Thymus (tissue), 14 donors: ENCODE measurements at places on chromosomes 13 and 19. TPM values are rescaled to one million over a fixed set of nuclear protein-coding genes. Genes with fewer than 3 reads are reported as not detected.

GRCh38 chr13:91001371-91001770 lies 346.1 kb upstream of the MIR17HG start:
- no peak for DNase-seq
- no peak overlapping the region for H3K4me3 ChIP-seq
- H3K4me1 ChIP-seq, result no peaks in the 10 kb centered on the region
- no peak overlapping the region for H3K27ac ChIP-seq

SIGLEC9 gene
- total RNA-seq, result 1.9 TPM

DNA sequence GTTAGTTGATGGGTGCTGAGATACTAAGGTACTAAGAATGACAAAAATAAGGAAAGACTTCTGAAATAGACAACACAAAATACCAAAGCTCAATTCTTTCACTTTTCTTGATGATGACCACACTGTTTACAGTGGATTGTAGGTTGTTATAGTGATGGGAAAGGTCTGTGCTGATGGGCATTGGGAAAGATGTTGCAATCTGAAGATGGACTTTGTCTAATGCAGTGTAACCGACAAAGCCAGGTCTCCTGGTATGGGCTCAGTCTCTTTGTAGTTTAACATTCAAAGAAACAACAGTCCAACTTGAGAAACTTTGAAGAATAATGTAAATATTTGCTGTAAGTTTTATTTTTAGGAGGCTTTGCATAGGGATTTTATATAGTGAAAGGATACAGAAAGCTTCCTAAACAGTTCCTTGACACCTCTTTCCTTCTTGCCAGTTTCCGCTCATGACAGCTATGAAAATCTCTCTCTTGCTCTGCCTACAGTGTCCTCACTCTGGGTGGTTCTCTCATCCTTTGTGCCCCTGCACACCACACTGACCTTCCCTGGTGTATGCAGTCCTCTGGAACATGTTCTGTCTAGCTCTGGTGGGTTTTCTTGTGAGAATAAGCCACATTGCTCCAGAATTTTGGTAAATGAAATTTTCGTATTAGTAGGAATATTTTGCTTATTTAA lies 172.2 kb downstream of the KCNRG start:
- H3K4me3 ChIP-seq, result no peak overlapping the region
- no peaks in the 10 kb centered on the region for H3K27me3 ChIP-seq
- no peaks in the 10 kb centered on the region for H3K36me3 ChIP-seq
- no peaks in the 10 kb centered on the region for H3K4me1 ChIP-seq
- no peak for DNase-seq

LRRC63 gene
- total RNA-seq, result 1.2 TPM

KLK6 gene
- 0.24 TPM for total RNA-seq

DNA sequence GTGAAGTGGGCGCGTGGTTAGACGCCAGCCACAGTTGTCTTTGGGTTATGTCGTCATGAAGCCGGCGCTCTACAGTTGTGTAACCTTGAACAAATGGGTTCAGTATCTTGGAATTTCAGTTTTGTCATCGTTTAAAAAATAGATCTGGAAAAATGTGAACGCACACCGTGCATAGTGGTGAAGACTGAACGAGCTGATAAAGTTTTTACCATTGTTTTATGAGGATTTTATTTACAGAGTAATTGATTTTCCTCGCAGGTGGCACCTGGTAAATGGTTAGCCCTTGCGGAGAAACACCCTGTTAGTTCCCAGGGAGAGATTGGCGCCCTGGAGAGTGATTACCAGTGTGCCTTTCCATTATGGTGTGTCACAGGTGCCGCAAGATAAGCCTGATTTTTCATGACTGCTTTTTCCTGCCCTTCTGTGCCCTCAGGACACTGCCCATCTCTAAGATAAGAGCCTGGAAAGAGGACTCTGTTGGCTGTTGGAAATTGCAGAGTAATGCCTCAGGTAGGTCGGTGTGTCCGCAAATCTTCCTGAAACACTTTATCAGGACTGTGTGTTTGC lies 577 bp downstream of the ZNF181 start:
- DNase-seq, result peak; percentile 30
- H3K27me3 ChIP-seq, result no peaks in the 10 kb centered on the region
- peaks cover 11% of the 10 kb centered on the region for H3K36me3 ChIP-seq

ZNF416 gene
- total RNA-seq, result 7.1 TPM

GRCh38 chr19:41726493-41726892 lies 18.1 kb downstream of the CEACAM5 start:
- no peaks in the 10 kb centered on the region for H3K36me3 ChIP-seq
- H3K27me3 ChIP-seq, result peaks cover 2% of the 10 kb centered on the region
- DNase-seq, result no peak
- no peak overlapping the region for H3K4me3 ChIP-seq
- no peaks in the 10 kb centered on the region for H3K4me1 ChIP-seq
- no peak overlapping the region for H3K27ac ChIP-seq

GRCh38 chr19:40740747-40741146 lies 9.5 kb downstream of the ACTMAP start:
- peaks cover 39% of the 10 kb centered on the region for H3K36me3 ChIP-seq
- no peak overlapping the region for H3K4me3 ChIP-seq
- DNase-seq, result no peak
- H3K4me1 ChIP-seq, result no peaks in the 10 kb centered on the region
- no peaks in the 10 kb centered on the region for H3K27me3 ChIP-seq
- no peak overlapping the region for H3K27ac ChIP-seq

- no peaks in the 10 kb centered on the region for H3K27me3 ChIP-seq
- peak; percentile 77 for DNase-seq
- H3K4me3 ChIP-seq, result no peak overlapping the region
- peaks cover 23% of the 10 kb centered on the region for H3K4me1 ChIP-seq
- H3K36me3 ChIP-seq, result no peaks in the 10 kb centered on the region
Measured at GRCh38 chr19:13784731-13785452, 10.4 kb upstream of the ZSWIM4 start.

PRKCSH gene
- total RNA-seq, result 62.9 TPM

DNA sequence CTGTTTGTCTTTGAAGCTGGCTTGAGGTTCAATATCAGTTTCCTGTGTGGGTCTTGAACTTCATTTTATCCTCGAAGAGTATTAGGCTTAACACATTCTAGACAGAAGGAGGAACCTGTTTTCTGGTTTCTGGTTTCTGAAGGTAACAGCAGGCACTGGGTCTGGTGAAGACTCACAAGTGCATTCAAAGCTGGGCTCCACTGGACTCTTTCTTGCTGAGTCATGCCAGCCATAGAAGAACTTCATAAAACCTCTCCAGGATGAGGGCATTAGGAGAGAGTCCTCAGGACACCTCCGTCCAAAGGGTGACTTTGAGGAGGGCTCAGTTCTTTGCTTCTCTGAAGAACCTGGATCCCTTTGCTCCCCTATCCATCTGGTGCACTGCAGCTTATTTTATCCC lies 668.6 kb upstream of the SLC10A2 start:
- no peak overlapping the region for H3K27ac ChIP-seq
- no peaks in the 10 kb centered on the region for H3K4me1 ChIP-seq
- no peaks in the 10 kb centered on the region for H3K36me3 ChIP-seq
- H3K4me3 ChIP-seq, result no peak overlapping the region

SSC5D gene
- 0.80 TPM for total RNA-seq

DNA sequence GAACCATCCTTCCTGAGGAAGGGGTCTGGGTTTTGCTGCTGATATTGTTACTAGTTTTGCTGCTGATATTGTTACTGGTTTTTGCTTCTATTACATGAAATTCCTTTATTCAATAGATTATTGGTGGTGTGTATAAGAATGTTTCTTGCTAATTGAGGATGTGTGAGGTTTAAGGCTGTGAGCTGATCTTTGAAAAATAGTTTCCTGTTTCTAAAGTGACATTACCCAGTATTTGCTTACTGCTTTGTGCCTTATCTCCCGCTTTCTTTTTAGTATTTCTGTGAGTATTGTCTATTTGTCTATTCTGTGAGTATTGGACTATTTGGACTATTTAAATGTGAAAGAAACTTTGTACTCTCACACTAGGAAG lies 38.2 kb upstream of the C1QTNF9 start:
- peaks cover 26% of the 10 kb centered on the region for H3K4me1 ChIP-seq
- DNase-seq, result no peak
- no peaks in the 10 kb centered on the region for H3K27me3 ChIP-seq

CCDC70 gene
- total RNA-seq, result not detected

GRCh38 chr19:38564981-38565690 lies 52.6 kb downstream of the MAP4K1 start:
- H3K27me3 ChIP-seq, result peaks cover 24% of the 10 kb centered on the region
- H3K4me3 ChIP-seq, result no peak overlapping the region
- no peak overlapping the region for H3K27ac ChIP-seq
- H3K36me3 ChIP-seq, result no peaks in the 10 kb centered on the region
- DNase-seq, result no peak

DNA sequence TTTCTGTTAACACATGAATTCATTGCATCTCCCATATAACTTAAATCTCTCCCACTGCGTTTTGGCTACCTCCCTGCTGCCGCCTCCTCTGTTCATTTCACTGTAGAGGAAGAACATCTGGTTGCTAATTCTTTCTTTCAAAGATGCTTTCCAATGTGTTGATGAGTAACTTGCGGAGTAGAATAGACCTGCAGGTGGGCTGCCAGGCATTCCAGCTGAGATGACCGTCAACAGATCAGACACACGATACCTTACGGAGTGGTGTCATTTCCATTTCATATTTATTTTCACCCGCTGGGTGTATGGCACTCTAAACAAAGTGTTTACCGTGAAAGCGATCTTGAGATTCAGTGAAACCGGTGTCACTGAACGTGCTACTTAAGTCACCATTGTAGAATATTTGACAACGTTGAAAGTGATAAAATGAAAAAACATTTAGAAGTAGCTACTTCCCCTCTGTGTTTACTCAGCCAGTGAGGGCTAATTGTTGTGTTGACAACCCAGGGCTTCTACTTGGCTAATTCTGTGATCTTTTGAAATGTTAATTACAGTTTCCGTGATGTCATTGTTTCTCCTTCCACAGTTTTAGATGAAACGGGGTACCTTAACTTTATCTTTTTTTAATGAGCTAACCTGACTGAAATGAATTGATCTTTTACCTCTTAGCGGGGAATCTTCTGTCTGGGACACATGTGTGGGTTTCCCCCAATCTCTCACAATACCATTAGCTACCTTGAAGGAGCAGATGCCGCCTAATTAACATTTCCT lies 228.5 kb upstream of the ARGLU1 start:
- no peaks in the 10 kb centered on the region for H3K4me1 ChIP-seq
- no peaks in the 10 kb centered on the region for H3K36me3 ChIP-seq
- H3K4me3 ChIP-seq, result peak overlapping the region; percentile 17
- no peak overlapping the region for H3K27ac ChIP-seq
- no peaks in the 10 kb centered on the region for H3K27me3 ChIP-seq
- no peak for DNase-seq

DNA sequence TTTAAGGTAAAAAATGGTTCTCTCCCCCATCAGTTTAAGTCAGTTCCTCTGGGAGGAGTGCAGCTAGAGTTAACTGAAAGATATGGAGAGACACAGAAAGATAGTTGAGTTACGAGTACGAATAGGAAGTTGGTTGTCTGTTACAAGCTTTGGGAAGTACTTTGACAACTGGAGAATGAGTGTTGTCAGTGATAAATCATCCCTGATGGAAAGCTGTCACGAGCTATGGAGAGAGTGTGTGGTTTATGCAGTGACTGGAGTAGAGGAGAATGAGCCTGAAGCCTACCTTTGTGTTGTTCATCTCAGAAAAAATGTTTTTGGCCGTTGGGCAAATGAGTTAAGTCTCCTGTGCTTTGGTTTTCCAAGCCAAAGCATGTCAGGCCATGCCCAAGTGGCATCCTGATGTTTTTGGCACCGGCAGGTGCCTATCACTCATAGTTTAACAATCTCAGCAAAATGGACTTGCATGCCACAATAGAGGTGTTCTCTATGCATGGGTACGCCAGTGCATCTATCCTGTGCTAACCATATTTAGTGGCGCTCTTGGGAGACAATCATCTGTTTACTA lies 350.2 kb downstream of the IRS2 start:
- no peaks in the 10 kb centered on the region for H3K36me3 ChIP-seq
- H3K4me1 ChIP-seq, result no peaks in the 10 kb centered on the region
- H3K27me3 ChIP-seq, result no peaks in the 10 kb centered on the region
- no peak for DNase-seq
- no peak overlapping the region for H3K27ac ChIP-seq

- no peak for DNase-seq
- peaks cover 29% of the 10 kb centered on the region for H3K36me3 ChIP-seq
- H3K4me3 ChIP-seq, result no peak overlapping the region
- H3K4me1 ChIP-seq, result no peaks in the 10 kb centered on the region
- H3K27me3 ChIP-seq, result no peaks in the 10 kb centered on the region
Measured at GRCh38 chr19:24069905-24070657, 16.9 kb upstream of the ZNF254 start.

DNA sequence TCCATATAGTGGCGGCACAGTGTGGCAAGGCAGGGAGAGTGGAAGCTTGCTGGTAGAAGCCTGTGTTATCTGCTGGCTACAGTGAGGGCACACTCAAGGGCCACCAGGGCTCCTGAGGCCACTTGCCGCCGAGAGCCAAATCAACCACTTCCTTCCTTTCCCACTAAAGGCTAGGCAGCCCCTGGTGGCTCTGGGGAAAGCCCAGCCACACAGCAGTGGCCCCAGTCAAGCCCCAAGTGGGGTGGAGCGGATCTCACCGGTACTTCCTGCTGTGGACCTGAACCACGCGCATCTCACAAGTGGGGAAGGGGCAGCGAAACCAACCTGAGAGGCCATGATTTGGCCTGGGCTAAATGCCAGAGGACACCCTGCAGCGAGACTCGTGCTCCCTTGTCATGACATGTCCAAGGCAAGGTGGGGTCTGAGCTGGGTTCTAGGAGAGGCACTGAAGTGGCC lies 21.9 kb upstream of the SLC35E1 start:
- peaks cover 20% of the 10 kb centered on the region for H3K4me1 ChIP-seq
- no peaks in the 10 kb centered on the region for H3K36me3 ChIP-seq
- H3K4me3 ChIP-seq, result peak overlapping the region; percentile 8
- no peak for DNase-seq
- peak overlapping the region; percentile 32 for H3K27ac ChIP-seq
- H3K27me3 ChIP-seq, result no peaks in the 10 kb centered on the region

SRRM5 gene
- 0.05 TPM for total RNA-seq

EXOSC5 gene
- 20.2 TPM for total RNA-seq

PLEKHF1 gene
- 17.8 TPM for total RNA-seq

DNA sequence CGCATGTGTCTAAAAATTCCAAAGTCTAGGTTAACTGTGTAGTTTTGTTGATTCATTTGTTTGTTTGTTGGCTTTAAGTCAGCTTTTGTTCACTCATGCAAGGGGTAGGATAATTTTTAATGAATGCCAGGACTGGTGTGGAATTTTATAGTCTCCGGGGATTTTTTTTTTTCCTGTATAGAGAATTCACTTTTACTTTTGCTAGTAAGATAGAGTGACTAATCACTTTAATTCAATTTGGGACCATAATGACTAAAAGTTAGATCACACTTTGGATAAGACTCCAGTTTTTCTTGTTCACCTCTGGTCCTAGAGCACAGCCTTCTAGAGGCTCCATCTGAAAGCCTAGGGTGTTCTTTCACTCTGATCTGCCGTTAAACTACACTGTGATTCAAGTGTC lies 1690.0 kb downstream of the PCDH9 start:
- no peaks in the 10 kb centered on the region for H3K4me1 ChIP-seq
- H3K4me3 ChIP-seq, result no peak overlapping the region
- H3K36me3 ChIP-seq, result no peaks in the 10 kb centered on the region
- H3K27me3 ChIP-seq, result no peaks in the 10 kb centered on the region
- DNase-seq, result no peak

KRTDAP gene
- total RNA-seq, result 7.9 TPM

GRCh38 chr19:55624109-55625003 lies at the start of gene ZNF784:
TSS of gene ZNF784 (minus strand) at chr19:55624566. CDS start at chr19:55624561, 5 bp downstream.
- H3K4me1 ChIP-seq, result peaks cover 39% of the 10 kb centered on the region
- H3K27me3 ChIP-seq, result no peaks in the 10 kb centered on the region
- DNase-seq, result peak; percentile 88
- peak within 1 kb of the TSS; percentile 95 for H3K27ac ChIP-seq

LHB gene
- not detected for total RNA-seq

CDKN2D gene
- 40.3 TPM for total RNA-seq

GPR12 gene
- total RNA-seq, result not detected

GRCh38 chr19:6564393-6564792 lies 26.6 kb downstream of the CD70 start:
- no peak overlapping the region for H3K4me3 ChIP-seq
- no peak overlapping the region for H3K27ac ChIP-seq
- no peaks in the 10 kb centered on the region for H3K27me3 ChIP-seq
- no peak for DNase-seq
- H3K36me3 ChIP-seq, result no peaks in the 10 kb centered on the region
- no peaks in the 10 kb centered on the region for H3K4me1 ChIP-seq
